Natural killer cell (primary cell): ENCODE measurements at places on chromosomes 11 and 22.

DNA sequence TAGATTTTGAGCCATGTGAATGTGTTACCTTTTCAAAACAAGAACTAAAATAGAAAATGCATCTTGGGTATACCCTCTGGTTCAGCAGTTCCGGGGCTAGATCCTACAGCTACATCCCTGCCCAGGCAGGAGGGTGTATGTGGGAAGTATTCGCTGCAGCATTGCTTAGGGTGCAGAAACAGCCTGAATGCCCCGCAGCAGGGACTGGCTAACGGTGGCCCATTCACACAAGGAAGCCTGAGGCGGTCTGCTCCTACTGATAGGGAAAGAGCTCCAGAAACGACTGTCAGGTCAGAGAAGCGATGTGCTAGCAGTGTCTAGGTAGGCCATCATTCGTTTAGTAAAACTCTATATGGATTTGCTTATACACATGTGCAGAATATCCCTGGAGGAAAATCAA lies 9.9 kb upstream of the RASL10A start:
- no peaks in the 10 kb centered on the region for H3K27me3 ChIP-seq
- no peak for DNase-seq
- no peaks in the 10 kb centered on the region for H3K4me1 ChIP-seq
- H3K36me3 ChIP-seq: peaks cover 29% of the 10 kb centered on the region
- no peak overlapping the region for H3K27ac ChIP-seq

- no peak for DNase-seq
- H3K4me1 ChIP-seq: peaks cover 7% of the 10 kb centered on the region
- H3K36me3 ChIP-seq: peaks cover 23% of the 10 kb centered on the region
- H3K27me3 ChIP-seq: no peaks in the 10 kb centered on the region
Measured at GRCh38 chr22:46972901-46973831, 210.7 kb downstream of the TBC1D22A start.

DNA sequence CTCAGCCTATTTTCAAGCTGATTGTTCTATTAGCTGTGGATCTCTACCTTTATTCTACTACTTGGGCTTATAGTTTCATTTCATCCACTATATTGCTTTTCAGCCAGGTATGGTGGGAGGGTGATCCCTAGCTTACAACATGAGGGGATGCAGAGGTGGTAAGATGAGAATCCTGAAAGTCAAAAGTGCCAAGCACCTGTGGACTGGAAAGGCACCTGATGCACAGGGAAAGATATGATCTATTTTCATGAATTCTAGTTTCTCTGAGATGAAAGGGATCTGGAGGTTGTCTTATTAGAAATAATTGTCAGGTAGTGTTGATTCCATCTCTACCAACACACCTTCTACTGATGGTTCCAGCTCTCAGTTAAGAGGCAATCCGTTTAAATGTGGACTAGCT lies 21.6 kb upstream of the IL18BP start:
- DNase-seq: no peak
- peaks cover 4% of the 10 kb centered on the region for H3K36me3 ChIP-seq
- H3K4me3 ChIP-seq: no peak overlapping the region
- H3K27me3 ChIP-seq: no peaks in the 10 kb centered on the region

GRCh38 chr11:113345978-113346377 lies 31.6 kb downstream of the TTC12 start:
- H3K4me1 ChIP-seq: no peaks in the 10 kb centered on the region
- DNase-seq: no peak
- no peak overlapping the region for H3K4me3 ChIP-seq
- no peaks in the 10 kb centered on the region for H3K27me3 ChIP-seq
- peaks cover 22% of the 10 kb centered on the region for H3K36me3 ChIP-seq

DNA sequence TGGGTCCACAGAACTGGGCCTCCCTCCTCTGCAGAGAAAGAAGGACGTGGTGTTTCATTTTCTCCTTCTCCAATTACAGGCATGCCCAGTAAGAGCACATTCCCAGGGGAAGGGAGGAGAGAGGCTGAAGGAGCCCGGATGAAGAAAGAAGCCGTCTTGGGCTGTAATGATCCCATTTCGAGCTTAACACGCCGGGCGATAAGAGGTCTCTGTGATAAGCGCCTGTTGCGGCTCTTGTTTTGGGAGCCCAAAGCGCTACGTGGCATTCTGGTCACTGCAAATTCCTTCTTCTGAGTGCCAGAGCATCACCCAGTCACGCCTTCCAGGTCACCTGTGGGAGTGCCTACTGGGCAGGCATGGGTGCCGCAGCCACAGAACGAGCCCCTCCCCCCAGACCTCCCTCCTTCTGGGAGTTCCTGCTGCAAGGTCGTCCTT lies 57.5 kb downstream of the ANO1 start:
- no peaks in the 10 kb centered on the region for H3K27me3 ChIP-seq
- no peaks in the 10 kb centered on the region for H3K36me3 ChIP-seq
- H3K4me3 ChIP-seq: no peak overlapping the region
- DNase-seq: no peak
